Activated naive CD4-positive, alpha-beta T cell treated with Interleukin-2 at 50 U/mL for 16 hours (primary cell): ENCODE measurements at places on chromosomes 4 and X.

- no peak for DNase-seq
Observed at GRCh38 chr4:112739442-112739841, 102.5 kb downstream of the LARP7 start.

DNA sequence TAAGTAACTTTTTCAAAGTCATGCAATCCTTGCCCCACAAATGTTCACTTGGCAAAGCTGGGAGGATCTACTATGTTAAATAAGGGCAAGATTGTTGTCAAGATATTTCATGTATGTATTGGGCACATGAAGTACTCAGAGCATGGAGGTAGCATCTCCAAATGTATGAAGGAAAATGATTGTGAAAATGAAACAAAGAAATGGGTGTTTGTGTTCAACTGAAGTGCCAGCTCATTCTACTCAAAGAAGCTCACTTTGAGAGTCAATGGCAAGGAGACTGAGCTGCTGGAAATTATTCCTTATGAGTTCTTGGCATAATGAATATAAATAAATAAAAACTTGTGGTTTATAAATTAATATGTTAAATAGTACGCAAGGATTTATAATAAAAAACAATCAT is 124.5 kb upstream of the ARSJ start:
- DNase-seq, result no peak

- DNase-seq, result no peak
Observed at GRCh38 chr4:175127314-175127713, 209.2 kb downstream of the ADAM29 start.

DNA sequence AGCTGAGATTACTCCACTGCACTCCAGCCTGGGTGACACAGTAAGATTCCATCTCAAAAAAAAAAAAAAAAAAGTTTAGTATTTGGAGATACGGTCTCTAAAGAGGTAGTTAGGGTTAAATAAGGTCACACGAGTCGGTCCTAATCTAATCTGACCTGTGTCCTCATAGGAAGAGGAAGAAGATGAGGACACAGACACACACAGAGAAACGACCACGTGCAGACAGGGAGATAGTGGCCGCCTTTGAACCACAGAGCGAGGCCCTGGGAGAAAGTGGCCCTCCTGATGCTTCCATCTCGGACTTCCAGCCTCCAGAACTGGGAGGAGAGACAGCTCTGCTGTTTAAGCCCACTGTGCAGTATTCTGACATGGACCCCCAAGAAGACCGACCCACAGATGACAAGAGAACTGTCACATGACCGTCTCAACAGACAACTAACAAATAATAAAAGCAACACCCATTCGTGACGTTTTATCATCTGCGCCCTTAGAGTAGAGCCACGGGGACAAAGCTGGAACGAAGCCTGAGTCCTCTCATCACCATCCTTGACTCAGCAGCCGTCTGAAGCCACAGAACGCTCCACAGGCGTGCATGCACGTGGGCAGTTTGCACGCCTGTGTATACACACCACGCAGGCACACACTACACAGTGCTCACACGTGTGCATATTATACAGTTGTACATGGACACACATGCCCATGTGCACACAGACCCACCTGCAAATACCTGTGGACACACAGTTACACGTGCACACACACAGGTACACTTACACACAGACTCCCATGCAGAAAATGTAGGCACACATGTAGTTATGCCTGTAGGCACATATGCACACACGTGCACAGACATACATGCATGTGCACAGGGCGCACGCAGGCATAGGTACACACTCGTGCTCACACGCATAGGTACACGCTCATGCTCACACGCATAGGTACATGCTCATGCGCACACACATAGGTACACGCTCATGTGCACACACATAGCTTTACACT is 51.7 kb downstream of the FAM53A start:
- no peak for DNase-seq

- DNase-seq, result no peak
Observed at GRCh38 chr4:122163301-122163700, 11.2 kb downstream of the BLTP1 start.

- DNase-seq, result no peak
Observed at GRCh38 chr4:25258980-25259578, 25.2 kb downstream of the PI4K2B start.

- no peak for DNase-seq
Observed at GRCh38 chrX:82591421-82591820, 916.7 kb upstream of the POU3F4 start.

DNA sequence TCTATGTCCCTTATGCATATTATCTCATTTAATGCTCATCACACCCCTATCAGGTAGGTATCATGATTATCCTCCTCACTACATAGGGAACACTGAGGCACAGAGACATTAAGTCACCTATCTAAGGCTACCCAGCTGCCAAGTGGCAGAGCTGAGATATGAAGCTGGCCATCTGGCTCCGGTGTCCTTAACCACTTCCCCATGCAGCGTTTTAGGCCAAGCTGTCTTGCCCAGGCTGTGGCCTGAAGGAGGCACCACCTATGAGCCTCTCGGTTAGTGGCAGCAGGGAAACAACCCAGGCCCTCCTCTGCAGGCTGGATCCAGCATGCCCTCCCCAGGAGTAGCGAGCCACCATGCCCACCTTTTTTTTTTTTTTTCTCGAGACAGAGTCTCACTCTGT is 16.3 kb downstream of the PJA1 start:
- no peak for DNase-seq

GRCh38 chrX:80550722-80551121 is 130.5 kb downstream of the TENT5D start:
- DNase-seq, result no peak

DNA sequence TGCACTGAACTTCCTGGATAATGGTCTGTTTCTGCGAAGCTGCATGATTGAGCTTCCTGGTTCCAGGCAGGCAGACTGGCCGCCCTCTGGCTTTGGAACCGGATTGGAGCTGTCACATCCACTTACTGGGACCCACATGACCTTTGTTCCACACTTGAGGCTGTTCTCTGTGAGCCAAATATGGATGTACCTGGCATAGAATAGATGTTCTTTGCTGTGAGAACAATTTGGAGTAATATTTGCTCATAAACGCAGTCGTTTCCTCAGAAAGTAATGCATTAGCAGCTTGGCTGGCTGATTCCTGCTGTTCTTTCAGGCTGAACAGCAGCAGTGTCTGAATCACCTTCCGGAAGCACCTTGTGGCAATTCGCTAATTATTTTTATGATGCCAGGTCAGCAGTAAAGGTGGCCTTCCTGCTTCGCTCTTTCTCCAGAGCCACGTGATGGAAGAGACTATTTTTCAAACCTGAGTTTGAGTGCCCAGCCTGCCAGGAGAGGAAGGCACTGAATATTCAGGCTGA is 78.1 kb upstream of the BOD1L1 start:
- no peak for DNase-seq

DNA sequence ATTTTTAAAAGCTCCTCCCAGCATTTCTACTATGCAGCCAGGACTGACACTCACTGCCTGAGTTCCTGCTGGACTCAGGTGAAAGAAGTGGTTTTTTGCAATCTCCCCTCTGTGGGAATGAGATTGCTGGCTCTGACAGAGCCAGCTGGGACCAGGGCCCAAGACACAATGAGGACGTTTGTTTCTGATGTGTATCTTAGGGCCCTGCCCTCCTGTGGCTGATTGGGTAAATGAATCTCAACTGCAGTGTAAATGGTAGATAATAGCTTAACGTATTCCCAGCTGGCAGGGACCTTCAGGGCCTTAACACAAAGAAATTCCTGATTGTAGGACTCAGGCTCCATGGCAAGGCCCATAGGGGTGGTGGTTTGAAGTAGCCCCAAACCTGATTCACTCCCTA is 85.8 kb upstream of the PRPS1 start:
- DNase-seq, result no peak

- peak; percentile 68 for DNase-seq
Observed at GRCh38 chrX:107718156-107718621, 57.4 kb downstream of the TSC22D3 start.

- no peak for DNase-seq
Observed at GRCh38 chr4:128177498-128177897, 110.1 kb downstream of the PGRMC2 start.

GRCh38 chrX:133580625-133581024 is 165.3 kb upstream of the GPC4 start:
- DNase-seq, result no peak

- DNase-seq, result no peak
Observed at GRCh38 chr4:23500894-23501449, 388.9 kb downstream of the PPARGC1A start.

DNA sequence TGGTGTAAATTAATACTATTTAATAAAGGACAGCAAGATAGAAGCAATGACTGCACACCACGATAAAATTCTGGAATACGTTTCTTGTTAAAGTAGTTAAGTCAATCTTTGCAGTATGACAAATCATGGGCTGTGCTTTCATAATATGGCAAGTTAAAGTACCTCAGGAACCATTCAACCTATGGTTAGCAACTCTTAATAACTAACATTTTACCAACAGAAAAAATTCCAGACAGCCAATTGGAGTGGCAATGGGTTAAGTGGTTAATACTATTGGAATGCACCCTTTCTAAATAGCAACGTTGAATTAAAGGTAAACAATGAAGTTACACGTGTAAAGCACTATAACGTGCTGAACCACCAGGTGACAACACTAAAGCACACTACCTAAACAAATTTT is 72.4 kb upstream of the ZCCHC13 start:
- DNase-seq, result no peak

GRCh38 chr4:17817027-17817426 is 6.2 kb downstream of the NCAPG start:
- DNase-seq, result no peak

- DNase-seq, result no peak
Observed at GRCh38 chr4:44842531-44842930, 116.2 kb upstream of the GNPDA2 start.

DNA sequence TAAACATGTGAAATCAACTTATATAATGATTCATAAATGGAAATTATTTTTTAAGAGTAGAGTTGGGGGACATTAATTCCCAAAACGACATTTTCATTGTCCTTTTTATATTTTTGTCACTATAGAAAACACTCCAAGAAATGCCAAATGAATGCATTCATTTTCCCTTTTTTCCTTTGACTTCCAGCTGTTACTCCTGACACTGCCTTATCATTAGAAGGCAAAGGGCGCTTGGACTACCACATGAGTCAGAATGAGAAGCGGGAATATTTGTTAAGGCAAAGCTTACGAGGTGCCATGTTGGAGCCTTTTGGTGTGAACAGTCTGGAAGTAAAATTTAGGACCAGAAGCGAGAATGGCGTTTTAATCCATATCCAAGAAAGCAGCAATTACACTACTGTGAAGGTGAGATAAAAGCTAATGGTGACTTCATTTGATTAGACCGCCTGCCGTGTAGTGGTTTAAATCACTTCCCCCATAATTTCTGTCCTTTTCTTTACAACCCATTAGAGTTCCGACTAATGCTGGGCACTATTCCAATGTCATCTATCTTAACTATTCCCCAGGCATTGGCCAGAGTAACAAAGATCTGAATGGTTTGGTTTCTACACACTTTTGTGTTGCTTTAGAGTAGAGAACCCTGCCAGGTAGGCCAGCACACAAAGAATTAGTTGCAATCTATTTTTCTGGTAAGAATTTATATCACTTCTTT is 166.7 kb downstream of the FAT4 start:
- DNase-seq, result no peak

GRCh38 chr4:143025081-143025704 is 159.5 kb upstream of the USP38 start:
- DNase-seq, result no peak

- DNase-seq, result no peak
Observed at GRCh38 chrX:26215869-26216268, at the start of gene MAGEB5. Gene MAGEB5 (plus strand): TSS chrX:26216169. CDS start chrX:26217302, 1,133 bp downstream.

DNA sequence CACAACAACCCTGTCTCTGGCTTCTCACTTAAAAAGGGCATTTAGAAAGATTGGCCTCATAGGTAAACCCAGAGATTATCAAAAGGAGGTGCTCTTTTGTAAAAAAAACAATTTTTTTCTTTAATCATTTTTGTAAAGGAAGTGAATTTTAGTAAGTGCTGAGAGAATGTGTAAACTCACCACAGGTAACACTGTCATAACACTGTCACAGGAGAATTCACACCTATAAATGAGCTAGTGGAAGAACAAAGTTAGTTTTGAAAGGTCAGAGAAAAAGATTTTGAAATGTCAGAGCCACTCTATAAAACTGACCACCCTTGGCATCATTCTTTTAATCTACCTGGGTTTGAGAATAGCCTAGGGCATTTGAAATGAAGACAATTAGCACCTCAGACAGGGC is 3.3 kb upstream of the SH2D1A start:
- DNase-seq, result no peak

GRCh38 chrX:93874554-93874953 is 200.5 kb downstream of the FAM133A start:
- DNase-seq, result no peak

- DNase-seq, result no peak
Observed at GRCh38 chr4:139794158-139794954, 128.7 kb downstream of the MGST2 start.

DNA sequence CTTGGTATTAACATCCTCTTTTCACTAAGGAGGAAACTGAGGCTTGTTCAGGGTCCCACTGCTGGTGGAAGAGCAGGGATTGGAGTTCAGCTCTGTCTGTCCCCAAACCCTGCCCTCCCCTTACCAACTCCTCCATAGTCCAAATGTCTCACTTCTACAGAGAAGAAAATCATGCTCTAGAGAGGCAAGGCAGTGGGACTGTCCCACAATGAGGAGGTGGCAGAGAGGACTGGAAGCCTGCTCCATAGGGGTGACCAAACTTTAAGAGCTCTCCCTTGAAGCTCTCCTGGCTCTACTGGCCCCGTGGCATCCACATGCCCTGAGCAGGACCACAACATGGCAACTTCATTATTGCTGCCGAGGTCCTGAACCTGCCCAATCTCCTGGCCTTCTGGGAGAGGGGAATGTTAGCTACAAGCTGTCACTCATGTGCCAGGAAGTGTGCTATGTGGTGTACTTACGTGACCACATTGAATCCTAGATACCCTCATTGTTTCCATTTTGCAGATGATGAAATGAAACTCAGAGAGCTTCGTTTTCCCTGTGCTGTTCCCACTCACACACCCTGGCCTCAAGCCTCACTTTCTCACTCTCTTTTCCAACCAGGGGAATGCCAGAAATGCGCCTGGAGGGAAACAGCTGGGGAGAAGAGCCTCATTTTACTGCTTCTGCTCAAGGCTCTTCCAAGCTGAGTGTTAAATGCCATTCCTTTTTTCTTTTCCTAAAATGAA is 71.5 kb downstream of the ANAPC4 start:
- DNase-seq, result no peak

GRCh38 chr4:89099034-89099433 is 12.3 kb upstream of the TIGD2 start:
- DNase-seq, result no peak

DNA sequence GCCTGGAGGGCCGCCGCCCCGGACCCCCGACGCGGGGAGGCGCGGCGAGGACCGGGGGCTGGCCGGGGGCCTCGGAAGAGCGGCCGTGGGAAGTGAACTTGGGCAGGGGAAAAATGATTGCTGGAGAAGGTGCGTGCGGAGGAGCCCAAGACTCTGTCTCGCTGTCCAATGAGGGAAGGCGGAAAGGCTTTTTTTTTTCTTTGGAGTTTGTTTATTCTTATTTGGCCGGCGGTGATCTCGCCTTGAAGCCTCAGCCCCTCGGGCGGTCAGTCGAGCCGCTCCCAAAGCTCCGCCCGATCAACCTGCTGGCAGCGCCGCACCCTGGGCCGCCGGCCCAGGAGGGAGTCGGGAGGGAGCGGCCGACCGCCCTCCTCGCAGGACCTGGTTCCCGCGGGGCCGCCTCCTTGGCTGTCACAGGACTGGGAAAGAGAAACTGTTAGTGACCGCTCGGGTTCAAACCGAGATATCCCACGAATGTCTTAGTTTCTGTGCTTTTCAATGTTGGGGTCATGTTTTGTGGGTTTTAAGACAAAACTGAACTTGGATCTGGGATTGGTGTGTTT is 2.5 kb downstream of the CPEB2 start:
- DNase-seq, result peak; percentile 51
